GM12878 (cell line): ENCODE measurements at places on chromosomes 2 and 18. TPM values are rescaled to one million over a fixed set of nuclear protein-coding genes. Genes with fewer than 3 reads are reported as not detected.

Gene CREG2
- not detected in 2 replicates for total RNA-seq

Gene SNED1
- 5.5 and 7.3 TPM in 2 replicates for total RNA-seq

Gene CPO
- not detected in 2 replicates for total RNA-seq

Gene NRP2
- total RNA-seq, result 0.93 and 1.2 TPM in 2 replicates

Gene TRIM43
- not detected in 2 replicates for total RNA-seq

Gene HAAO
- 41.6 and 49.5 TPM in 2 replicates for total RNA-seq

Gene LIMS1
- total RNA-seq, result 51.4 and 55.3 TPM in 2 replicates

Gene ZNF804A
- total RNA-seq, result 1.6 and 1.7 TPM in 2 replicates
